ENCODE measurements at places on chromosomes 3 and 15. TPM values are rescaled to one million over a fixed set of nuclear protein-coding genes. Genes with fewer than 3 reads are reported as not detected.

The DPPA4 gene
- polyA plus RNA-seq = not detected

The XCR1 gene
- not detected for polyA plus RNA-seq

The GOLGA8H gene
- 2.3 TPM for polyA plus RNA-seq

The CRABP1 gene
- 0.79 TPM for polyA plus RNA-seq

The GPR171 gene
- polyA plus RNA-seq = not detected

The PROS1 gene
- 11.7 TPM for polyA plus RNA-seq

The ZNF619 gene
- 2.2 TPM for polyA plus RNA-seq

GRCh38 chr3:156902916-156903315 is 76.8 kb downstream of the LEKR1 start:
- no peak for DNase-seq

- DNase-seq = no peak
Observed at GRCh38 chr3:131454501-131454900, 48.3 kb downstream of the MRPL3 start.

DNA sequence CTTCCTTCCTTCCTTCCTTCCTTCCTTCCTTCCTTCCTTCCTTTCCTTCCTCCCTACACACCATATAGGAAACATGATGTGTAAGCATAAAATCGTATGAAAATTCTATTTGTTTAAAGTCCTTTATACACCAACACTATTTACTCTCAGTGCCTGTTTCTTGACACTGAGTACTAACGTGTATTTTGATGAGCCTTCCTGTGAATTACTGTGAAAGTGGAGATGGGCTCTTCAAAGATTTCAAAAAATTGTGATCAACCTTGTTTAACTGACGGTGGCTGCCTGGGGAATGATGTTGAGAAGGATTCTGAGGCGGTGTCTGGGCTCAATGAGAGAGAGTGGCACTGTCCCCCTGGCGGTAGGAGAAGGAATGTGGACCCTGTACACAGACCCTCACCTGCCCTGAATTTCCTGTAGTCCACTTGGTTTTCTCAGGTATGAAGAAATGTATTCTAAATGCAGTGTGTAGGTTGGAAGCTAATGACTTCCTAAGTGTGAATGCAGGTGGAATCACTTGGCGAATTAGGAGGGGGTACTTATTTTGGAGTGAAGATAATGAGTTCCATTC is 237.9 kb downstream of the GAP43 start:
- no peak for DNase-seq

DNA sequence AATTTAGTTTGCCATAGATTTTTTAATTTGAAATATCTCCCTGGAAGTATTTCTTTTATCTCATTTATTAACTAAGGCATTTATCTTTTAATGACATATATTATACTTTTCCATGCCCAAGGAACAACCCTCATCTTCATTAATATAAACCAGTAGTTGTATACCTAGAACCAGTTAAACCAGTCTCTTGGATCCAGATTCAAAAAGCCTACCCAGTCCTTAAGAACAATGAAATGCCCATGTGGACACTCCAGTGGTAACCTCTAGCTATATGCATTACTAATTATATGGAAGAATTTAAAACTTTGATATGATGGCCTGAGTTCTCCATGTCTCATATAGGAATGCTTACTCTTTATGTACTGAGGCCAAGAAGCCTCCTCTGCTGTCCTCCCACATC is 4.8 kb downstream of the SIDT1 start:
- no peak for DNase-seq

- peak; percentile 55 for DNase-seq
Observed at GRCh38 chr3:58005669-58006068, 2.6 kb upstream of the FLNB start.

- no peak for DNase-seq
Observed at GRCh38 chr15:57152666-57153539, 223.4 kb upstream of the CGNL1 start.

DNA sequence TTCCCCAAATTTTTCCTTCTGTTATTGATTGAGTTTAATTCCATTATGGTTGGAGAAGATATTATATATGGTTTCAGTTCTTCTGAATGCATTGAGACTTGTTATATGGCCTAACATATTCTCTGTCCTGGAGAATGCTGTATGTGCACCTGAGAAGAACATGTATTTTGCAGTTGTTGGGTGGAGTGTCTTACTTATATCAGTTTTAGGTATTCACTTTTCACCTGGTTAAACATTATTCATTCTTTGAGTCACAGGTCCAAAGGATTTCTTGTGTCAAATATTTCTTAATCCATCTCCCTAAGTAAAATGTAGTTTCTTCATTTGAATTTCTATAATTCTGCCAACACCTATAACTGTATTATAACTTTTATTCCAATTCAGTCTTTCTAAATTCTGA is 17.8 kb downstream of the ACKR2 start:
- DNase-seq = no peak

DNA sequence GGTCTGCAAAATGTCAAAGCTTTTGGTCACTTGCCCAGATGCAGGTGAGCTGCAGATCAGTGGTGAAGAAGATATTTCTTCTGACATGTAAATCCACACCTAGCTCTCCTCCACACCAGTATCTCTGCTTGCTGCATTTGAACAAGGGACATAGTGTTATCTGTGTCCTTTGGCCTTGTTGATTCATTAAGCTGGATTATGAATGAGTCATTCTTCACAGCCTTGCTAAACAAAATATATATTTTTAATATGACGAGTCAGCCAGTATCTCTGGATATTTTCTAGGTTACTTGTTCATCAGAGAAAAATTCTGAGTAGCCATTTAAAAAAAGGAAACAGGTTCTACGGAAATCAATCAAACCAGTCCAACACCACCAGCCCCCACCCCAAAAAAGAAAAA is 190.6 kb upstream of the ADAMTS9 start:
- no peak for DNase-seq

- DNase-seq = no peak
Observed at GRCh38 chr3:77620009-77620408, 580.1 kb downstream of the ROBO2 start.

DNA sequence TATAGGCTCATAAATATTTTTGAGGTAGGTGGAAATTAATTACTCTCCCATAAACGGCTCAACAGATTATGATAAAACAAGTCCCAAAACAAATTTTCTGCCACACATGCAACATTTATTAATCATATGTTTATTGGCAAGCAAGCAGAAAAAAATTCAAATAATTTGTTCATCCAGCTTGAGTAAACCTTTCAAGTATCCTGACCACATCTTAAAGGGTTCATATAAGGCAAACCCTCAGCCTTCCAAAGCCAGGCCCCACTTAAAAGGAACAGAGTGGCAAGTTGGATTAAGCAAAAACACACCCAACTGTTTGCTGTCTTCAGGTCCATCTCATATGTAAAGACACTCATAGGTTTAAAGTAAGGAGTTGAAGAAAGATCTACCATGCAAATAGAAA is 1042.3 kb downstream of the DIPK2A start:
- no peak for DNase-seq

GRCh38 chr3:38018296-38019266 is 10.9 kb downstream of the PLCD1 start:
- no peak for DNase-seq

DNA sequence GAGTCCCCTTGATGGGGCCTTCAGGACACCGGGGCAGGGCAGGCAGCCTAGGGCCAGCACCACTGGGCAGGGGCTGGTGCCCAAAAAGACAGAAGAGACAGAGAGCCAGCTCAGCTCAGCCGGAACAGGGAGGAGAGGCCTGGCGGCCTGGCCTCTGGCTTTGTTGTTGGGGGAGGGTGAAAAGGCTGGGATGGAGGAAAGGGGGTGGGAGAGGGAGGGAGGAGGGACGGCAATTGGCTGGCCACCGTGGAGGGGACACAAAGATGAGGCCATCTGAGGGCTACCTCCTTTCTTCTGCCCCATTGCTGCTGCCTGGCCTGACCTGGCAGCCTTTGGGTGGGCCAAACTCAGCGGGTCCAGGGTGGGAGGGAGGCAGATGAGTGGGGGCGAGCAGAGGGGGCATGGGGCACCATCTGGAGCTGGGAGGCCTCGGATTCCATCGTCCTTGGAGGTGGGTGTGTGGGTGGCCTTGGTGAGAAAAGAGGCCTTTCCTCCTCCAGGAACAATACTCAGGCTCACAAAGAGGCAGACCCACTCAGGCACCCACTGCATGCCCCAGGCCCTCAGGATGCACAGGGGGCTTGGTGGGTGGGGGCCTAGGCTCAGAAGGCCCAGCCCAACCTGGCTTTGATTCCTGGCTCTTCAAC is 9.3 kb downstream of the EFCC1 start:
- DNase-seq = no peak

DNA sequence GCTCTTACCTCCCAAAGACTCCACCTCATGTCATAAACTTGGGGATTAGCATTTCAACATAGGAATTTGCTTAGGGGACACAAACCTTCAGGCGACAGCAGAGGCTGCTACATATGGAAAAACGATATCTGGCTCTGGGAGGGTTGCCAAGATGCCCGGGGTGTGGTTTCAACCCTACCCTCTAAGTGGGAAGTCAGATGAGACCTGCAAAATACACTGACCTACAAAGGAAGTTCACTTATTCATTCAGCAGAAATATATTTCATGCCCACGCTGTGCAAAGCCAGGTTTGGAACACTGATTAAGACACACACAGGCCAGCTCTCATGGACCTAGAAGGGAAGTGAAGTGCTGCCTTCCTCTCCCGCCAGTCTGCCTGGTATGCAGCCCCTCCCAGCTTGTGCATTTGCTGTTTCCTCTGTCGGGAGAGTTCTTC is 239.3 kb downstream of the FEZF2 start:
- no peak for DNase-seq

DNA sequence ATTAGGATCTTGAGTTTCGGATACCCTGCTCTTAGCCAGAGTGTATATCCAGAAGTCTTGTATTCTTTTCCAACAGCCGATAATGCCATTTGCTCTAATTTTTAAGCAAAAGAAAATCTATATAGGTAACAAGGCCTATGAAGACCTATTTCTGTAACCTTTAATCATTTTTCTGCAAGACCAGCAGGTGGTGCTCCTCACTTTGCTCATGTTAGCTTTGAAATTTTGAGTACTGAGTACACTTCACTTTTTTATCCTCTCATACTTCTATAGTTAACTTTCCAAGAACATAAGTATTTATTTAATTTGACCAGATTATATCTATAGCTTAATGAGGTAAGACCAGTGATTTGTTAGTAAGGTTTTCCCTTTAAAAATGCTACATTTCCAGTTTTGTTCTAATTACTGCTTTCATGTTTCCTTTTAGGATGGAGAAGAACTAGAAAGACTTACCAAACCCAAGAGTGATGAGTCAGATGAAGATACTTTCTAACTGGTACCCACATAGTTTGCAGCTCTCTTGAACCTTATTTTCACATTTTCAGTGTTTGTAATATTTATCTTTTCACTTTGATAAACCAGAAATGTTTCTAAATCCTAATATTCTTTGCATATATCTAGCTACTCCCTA is 20.5 kb downstream of the SLC35A5 start:
- DNase-seq = no peak

DNA sequence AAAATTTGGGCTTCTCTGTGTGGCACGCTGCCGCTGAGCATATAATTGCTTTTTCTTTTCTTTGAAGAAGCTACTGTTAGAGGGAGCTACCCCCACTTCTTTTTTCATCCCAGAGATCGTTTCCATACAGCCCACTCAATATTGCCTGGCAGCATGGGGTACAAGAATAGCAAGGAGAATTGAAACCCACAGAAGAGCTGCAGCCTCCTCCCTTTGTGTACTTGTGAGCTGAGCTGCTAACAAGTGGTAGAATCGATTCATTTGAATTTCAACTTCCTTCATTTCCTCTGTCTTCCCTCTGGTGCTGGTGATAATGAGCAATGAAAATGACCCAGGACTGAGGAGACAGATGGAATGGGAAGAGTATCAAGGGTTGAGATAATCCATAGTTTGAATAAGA is 64.9 kb downstream of the LRRC3B start:
- DNase-seq = no peak

DNA sequence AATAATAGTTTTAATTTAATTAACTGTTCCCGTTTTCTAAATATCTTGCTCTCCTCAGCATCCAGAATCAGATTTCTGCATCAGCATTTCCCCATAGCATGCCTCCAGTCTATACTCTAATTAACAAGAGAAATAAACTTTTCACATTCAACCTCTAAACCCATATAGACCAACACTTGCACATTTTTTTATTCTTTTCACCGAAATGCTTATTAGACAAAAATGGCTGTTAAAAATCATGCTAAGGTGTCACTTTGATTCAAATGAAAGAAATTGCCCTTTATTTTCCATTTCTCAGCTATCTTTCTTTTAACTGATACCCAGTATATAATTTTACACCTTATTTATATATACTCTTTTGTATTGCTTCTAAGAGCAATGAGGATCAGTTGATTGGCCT is 1107.1 kb upstream of the EPHA6 start:
- no peak for DNase-seq

- DNase-seq = peak; percentile 2
Observed at GRCh38 chr3:96209699-96210098, 604.7 kb upstream of the EPHA6 start.

DNA sequence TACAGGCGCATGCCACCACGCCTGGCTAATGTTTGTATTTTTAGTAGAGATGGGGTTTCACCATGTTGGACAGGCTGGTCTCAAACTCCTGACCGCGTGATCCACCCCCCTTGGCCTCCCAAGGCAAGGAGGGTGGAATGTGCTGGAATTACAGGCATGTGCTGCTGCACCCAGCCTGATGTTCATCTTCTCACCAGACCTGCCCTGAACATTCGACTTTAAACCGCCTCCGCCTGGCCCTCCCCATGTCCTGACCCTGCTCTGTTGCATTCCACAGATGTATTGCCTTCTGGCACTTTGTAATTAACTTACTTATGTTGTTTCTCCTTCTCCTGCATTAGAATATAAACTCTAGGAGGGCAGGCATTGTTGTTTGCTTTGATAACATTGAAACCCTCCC is 102.1 kb downstream of the LINGO1 start:
- no peak for DNase-seq

DNA sequence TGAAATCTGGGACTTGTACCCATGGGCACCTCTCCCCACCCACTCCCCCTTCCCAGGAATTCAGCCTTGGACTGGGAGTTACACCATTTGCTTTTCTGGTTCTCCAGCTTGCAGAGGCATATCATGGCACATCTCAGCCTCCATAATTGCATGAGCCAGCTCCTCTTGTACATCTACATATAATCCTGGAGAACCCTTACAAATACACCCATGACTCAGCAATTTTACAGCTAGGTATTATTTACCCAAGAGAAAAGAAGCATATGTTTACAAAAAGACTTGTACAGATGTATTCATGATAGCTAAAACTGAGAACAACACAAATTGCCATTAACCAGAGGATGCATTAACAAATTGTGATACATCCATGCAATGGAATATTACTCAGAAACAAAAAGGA is 58.4 kb downstream of the RPLP1 start:
- DNase-seq = no peak

DNA sequence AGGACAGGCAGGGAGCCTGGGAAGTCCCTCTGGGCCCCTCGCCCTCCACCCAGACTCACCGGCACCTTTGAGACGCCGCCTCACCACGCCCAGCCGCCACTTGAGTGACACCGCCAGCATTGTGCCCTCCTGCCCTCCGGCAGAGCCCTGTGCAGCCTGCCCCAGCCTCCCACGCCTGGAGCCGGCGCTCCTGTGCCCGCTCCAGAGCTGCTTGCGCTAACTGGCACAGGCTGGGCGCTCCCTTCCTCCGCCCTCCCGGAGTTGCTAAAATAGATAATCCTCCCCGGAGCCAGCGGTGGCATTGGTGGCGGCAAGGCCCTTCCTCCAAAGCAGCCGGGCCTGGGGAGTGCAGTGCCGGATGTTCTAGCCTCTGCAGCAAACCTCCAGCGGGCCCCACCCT is 15.7 kb upstream of the GRIP2 start:
- no peak for DNase-seq

Data from A549 (cell line).